ENCODE measurements at places on chromosomes 4 and X.

GRCh38 chrX:110795645-110796406 lies at the start of gene CHRDL1:
CHRDL1 (minus strand) TSS chrX:110795817; CDS start chrX:110792181, 3,636 bp downstream.
- DNase-seq = peak; percentile 9

- no peak for DNase-seq
Measured at GRCh38 chrX:137198040-137198439, 164.2 kb upstream of the GPR101 start.

- DNase-seq = no peak
Measured at GRCh38 chr4:173161311-173161710, 7.3 kb upstream of the GALNT7 start.

- no peak for DNase-seq
Measured at GRCh38 chr4:2860391-2861348, 17.0 kb downstream of the ADD1 start.
